ENCODE measurements at places on chromosomes 16 and 17. TPM values are rescaled to one million over a fixed set of nuclear protein-coding genes. Genes with fewer than 3 reads are reported as not detected.

MT1E gene
- 4.0 TPM for total RNA-seq

CFAP119 gene
- 9.3 TPM for total RNA-seq

CCL4 gene
- 0.38 TPM for total RNA-seq

CCDC57 gene
- total RNA-seq = 29.6 TPM

KRTAP4-3 gene
- not detected for total RNA-seq

NIP7 gene
- total RNA-seq = 11.2 TPM

GRCh38 chr17:79670537-79671084 is 59.8 kb upstream of the RBFOX3 start:
- ATAC-seq = peak; percentile 31

- ATAC-seq = no peak
Measured at GRCh38 chr16:78091419-78091818, 8.0 kb upstream of the WWOX start.

DNA sequence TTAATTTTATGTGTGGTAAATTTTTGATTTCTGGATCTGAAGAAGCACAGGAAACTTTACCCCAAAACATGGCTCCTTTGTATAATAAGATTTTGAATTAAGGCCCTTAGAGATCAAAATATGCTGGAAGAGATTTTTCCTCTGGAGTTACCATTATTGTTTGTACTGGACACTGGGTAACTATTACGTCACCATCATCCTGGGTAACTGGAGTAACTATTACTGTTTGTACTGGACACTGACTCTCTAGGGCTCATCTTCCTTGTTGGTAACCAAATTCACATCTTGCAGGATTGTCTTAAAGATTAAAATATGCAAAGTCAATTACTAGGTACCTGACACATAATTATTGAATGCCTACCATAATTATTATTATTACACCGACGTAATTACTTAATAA is 593.8 kb upstream of the GOT2 start:
- no peak for ATAC-seq

DNA sequence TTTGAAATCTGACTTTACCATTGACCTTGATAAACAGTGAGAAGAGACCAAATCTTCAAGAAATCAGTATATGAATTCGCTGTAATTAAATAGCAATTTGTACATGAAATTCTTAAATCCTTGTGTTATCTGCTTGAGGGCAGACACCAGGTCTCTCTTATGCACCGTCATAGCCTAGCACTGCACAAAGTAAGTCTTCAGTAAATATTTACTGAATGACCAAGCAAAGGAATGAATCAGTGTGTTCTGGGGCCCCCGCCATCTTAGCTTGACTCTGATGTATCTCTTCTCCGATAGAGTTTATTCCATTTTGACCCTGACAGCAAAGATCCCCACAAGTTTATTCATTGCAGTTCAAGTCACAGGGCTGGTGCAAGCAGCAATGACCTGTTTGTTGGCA is 328.0 kb downstream of the TMEM114 start:
- ATAC-seq = no peak

DNA sequence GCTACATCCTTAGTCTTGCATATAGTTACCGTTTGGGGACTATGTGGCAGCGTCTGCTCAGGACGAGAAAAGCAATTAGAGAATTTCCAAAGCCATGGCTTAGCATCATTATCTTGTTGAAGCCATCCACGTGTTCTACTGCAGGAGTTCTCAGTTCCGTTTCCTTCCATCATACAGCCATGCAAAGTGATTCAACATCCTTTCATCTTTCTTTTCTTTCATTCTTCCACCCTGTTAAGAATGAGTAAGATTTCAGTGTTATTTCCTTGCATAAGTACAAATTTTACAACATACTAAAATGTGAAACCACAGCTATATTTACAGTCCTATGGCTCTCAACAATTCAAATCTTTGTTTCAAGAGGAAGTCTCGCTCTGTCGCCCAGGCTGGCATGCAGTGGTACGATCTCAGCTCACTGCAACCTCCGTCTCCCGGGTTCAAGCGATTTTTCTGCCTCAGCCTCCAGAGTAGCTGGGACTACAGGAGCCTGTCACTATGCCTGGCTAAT is 3.8 kb downstream of the MARF1 start:
- ATAC-seq = no peak

DNA sequence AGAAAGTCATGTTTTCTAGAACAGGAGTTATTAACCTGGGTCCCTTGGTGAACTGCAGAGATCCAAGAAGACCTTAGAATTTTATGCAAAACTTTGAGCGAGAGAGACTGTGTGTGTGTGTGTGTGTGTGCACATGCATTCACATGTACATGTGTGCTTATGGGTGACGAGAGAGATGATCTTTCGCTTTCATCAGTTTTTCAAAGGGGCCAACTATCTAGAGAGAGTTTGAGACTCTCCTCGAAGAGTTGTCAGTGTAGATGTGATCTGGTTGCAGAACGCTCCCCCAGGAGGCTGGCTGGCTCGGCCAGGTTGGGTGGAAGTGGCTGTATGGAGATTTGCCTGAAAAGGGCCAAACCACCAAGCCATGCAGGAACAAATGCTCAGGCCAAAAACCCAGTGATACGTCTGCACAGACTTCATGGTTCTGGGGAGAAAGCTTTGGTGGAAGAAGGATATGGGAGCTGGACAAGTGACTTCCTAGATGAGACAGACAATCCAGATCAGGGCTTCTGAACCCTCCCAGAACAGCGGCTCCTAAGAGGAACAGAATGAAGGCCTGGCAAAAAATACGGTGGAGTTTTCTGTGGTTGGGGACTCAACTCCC is 6.1 kb downstream of the PIK3R5 start:
- no peak for ATAC-seq

- ATAC-seq = no peak
Measured at GRCh38 chr17:72240333-72240732, 119.5 kb downstream of the SOX9 start.

DNA sequence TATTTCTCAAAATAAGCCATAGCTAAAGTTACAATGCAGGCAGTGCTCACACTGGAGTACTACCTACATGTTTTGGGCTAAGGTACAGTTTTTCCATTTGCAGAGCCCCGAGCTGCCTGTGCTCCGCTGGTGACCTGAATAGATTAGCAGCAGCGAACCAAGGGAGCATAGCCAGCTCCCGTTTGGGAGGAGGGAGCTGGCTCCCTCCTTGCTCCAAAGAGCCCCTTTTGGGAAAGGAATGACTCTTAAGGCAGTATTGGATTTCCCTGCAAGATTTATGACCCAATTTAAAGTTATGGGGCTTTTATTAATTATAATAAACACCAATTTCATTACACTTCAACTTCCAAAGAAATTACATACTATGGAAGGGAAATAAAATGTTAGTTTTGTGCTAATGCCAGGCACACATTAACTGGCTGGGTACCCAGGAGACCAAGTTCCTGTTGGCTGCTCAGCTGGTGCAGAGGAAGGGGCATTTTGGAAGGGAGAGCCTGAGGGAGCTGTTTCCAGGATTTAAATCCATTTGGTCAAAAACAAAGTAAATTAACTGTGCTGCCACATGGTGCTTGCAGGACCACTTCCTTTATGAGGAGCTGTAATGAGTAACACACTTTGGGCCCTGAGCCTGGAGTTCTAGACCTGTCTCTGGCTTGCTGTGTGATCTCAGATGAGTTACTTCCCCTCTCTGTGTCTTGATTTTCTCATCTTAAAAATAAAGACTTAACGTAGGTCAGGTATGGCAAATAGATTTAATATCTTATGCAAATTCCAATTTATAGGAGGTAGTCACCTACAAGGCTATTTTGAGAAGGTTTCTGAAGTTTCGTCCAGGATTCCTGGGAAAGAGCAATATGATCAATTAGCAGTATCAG is 362.1 kb upstream of the CCL2 start:
- ATAC-seq = no peak

DNA sequence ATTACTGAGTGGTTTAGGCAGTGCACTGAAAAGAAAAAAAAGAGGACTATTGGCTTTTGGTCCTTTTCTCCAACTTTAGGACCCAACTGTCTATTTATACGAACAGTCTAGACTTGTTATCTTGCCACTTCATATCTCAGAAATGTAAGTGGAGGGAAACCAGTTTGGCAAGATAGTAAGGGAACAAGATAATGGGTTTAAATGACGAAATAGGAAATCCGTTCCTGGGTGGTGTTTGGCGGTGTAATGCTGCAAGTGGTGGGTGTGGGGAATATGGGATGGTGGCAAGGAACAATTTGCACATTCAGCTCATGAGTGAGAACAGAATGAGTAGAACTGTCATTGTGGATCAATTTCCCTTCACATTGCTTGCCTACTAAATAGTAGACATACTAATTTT is 44.7 kb downstream of the GRB7 start:
- no peak for ATAC-seq

- peak; percentile 86 for ATAC-seq
Measured at GRCh38 chr16:19005561-19006445, 22.1 kb downstream of the TMC7 start.

DNA sequence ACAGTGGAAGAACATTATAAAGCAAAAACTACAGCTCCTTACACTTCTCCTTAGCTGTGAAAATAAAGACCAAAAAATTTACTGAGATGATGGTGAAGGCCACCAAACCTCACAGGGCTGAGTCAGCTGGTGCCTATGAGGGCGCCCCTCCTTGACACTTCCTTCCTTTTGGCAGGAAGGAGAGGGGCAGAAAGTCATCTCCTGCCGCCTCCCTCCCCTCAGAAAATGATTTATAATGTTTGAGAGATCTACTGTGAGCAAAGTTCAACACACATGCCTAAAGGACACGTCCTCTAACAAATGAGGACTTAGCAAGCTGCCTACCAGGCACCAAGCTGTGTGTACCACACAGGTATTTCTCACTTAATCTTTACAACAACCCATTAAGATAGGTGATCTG is 245.7 kb downstream of the PRKCA start:
- ATAC-seq = no peak

- ATAC-seq = no peak
Measured at GRCh38 chr16:77063676-77064016, 127.3 kb upstream of the MON1B start.

GRCh38 chr16:82242201-82242600 is 72.2 kb upstream of the MPHOSPH6 start:
- no peak for ATAC-seq

DNA sequence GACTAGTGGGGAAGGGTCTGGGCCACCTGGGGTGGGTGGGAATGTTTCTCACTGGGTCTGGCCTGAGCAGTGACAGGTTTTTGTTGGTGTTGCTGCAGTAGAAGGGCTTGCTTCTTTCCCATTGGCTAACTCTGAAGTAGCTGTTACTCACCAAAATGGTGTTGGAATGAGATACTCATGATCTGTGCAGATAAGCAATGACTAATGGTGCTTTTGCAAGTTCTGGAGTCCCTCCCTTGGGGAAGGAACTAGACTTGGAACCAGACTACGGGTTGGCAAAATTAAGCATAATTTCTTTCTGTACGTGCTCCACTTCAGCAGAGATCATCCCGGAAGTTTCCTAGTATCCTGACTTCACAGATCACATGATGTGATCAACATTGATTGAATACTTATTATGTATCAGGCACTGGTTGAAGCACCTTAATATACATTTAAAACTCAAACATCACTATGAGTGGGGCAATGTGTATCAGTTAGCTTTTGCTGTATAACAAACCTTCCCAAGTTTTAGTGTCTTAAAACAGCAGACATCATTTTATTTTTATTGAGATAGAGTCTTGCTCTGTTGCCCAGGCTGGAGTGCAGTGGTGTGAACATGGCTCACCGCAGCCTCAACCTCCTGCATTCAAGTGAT is 30.1 kb downstream of the CHP2 start:
- no peak for ATAC-seq

DNA sequence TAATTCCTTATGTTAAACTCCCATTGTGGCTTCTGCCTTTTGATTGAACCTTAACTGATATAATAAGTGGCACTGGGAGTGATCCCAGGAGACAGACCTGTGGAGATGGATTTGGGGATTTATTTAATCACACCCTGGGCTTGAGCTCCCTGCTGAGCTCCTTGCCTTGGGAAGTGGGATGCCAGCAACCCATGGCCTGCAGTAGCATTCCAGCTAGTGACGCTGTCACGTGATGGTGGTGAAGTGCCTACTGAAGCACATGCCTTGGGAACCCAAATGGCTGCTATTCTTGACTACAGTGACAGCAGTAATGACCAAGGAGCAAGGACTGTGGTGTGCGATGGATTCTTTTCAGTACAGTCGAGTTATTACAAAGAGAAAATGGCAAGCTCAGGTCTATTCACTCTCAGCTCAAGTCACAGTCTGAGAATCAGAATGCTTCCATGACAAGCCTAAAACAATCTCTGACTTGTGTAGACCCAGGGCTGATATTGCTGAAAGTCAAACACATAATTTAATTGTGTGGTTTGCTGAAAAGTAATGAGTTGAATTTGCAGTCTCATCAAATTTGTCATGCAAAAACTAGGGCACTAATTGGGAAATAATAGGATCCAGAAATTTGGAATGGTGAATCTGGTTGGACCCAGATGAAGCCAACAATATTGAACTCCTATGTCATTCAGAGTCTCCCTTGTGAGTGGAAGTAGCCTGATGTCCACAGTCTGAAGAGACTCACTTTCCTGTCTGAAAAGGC is 47.1 kb downstream of the BCL7C start:
- no peak for ATAC-seq

DNA sequence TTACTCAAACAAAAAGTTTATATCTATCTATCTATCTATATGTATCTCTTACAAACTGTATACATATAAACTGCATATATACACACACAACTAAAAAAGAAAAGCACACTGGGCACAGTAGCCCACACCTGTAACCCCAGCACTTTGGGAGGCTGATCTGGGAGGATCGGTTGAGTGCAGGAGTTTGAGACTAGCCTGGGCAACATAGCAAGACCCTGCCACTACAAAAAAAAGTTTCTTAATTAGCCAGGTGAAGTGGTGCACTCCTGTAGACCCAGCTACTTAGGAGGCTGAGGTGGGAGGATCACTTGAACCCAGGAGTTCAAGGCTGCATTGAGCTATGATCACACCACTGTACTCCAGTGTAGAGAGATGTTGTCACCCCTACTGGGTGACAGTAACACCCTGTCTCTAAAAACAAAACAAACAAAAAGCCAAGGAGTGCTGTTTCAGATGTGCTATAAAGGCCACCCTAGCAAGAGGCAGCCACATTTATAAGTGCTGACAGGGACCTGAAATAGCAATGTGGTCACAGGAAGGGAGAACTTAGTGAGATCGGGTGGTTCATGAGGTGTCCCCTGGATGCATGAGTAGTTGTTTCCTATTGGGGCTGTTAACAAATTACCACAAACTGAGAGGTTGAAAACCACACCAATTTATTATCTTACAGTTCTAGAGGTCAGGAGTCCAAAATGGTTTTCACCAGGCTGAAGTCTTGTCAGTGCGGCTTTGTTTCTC is 4.8 kb downstream of the CD2BP2 start:
- no peak for ATAC-seq

GRCh38 chr16:67579686-67580085 is 17.4 kb downstream of the CTCF start:
- ATAC-seq = no peak

DNA sequence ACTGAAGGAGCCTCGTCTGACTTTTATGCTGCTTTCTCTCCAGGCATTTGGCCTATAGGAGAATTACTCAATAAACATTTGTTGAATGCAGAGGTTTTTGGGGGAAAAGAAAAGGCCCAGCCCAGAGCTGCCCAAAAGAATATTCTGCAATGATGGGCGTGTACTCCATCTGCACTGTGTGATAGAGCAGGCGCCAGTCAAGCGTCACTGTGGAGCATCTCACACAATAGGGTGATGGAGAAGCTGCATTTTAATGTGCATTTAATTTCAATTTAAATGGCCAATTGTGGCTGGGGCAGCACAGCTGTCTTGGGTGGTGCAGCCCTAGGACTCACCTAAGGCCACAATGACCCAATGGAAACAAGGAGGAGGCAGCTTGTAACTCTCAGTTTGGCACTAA is 20.6 kb downstream of the GLYR1 start:
- peak; percentile 87 for ATAC-seq
